ENCODE measurements at places on chromosomes 4 and X.

- no peak for DNase-seq
These were observed 23.7 kb upstream of the TENM3 start for GRCh38 chr4:182219411-182220056.

- peak; percentile 35 for DNase-seq
These were observed 1161.3 kb downstream of the C4orf33 start for GRCh38 chr4:130257271-130257670.

GRCh38 chr4:140237616-140238350 lies 83.8 kb upstream of the MAML3 start:
- peak; percentile 72 for DNase-seq

DNA sequence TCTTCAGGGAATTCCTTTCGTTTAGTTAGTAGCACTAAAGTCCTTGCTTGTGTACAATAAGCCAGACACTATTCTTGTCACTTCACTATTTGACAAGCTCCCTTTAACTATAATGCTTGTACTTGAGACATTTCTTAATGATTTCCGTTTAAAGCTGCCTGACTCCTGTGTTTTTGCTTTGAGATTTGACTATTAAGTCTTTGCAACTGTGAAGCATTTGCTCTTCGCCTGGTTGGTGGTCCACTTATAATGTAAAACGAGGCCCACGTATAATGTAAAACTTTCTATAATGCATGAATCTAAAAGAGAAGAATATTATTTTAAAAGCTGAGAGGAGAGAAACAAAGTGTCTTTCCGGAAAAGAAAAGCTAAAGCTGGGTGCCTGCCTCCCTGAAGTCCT lies 204.1 kb upstream of the FAM47C start:
- DNase-seq, result no peak

DNA sequence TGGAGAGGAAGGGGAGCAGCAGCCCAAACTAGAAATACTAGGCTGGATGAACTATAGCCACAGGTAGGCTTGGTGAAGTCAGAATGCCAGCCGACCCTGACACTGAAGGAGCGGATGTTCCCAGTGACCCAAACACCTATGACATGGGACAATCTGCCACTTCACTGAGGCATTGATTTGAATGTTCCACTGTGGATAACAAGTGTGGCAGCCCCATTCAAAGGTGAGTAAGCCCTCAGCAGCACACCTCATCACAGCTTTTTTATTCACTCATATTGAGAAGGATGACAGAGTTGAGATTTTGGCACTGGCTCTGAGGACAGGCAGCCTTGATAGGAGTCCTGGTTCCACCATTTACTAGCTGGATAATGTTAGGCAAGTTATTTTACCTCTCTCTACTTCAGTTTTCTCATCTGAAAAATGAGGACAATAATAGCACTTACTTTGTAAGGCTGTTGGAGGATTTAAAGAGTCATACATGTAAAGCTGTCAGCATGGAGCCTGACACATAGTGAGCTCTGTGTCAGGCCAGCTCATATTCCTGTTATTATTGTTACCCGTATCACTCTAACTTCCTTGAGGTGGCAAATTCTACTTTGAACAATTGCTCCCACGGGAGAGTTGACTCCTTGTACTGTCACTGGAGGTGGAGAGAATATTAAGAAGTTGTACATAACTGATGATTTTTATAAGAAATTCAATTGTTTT lies 114.6 kb downstream of the RASL11B start:
- no peak for DNase-seq
